ENCODE measurements at places on chromosomes 3 and 15.

- no peak for DNase-seq
These were observed 7.7 kb downstream of the RYK start for GRCh38 chr3:134242649-134243617.

GRCh38 chr3:25297667-25298585, 130.1 kb upstream of the RARB start:
- no peak for DNase-seq

DNA sequence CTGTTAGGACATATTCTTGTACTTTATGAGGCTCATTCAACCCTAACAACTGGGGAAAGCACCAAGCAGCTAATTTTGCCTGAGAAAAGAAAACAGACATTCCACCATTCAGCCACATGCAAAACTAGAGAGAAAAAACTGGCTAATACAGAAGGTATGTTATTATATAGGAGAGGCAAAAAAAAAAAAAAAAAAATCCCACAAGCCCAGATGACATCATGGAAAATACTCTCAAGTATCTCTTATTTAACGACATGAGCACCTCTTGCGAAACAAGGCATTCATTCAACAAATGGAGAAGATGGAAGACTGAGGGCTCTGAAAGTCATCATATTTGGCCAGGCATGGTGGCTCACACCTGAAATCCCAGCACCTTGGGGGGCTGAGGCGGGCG, 61.5 kb downstream of the PRICKLE2 start:
- no peak for DNase-seq

- DNase-seq = no peak
These were observed 1.7 kb upstream of the MAGEF1 start for GRCh38 chr3:184713521-184713920.

DNA sequence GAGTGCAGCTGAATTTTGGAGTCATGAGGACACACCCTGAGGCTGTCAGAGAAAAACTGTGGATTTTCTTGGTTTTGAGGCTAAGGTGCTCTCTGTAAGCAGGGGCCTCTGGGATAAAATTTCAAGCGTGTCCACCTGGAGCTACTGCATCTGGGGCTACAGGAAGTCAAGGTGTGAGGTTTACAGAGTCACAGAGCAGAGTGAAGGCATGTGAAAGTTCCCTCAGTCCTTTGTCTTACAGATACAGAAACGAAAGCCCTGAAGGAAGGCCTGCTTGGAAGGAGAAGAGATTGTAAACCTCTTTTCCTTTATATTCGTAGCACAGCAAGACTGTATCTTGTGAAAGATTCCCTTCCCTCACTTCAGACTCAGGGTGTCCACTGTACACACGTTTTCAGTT, 138.6 kb downstream of the OPA1 start:
- DNase-seq = no peak

DNA sequence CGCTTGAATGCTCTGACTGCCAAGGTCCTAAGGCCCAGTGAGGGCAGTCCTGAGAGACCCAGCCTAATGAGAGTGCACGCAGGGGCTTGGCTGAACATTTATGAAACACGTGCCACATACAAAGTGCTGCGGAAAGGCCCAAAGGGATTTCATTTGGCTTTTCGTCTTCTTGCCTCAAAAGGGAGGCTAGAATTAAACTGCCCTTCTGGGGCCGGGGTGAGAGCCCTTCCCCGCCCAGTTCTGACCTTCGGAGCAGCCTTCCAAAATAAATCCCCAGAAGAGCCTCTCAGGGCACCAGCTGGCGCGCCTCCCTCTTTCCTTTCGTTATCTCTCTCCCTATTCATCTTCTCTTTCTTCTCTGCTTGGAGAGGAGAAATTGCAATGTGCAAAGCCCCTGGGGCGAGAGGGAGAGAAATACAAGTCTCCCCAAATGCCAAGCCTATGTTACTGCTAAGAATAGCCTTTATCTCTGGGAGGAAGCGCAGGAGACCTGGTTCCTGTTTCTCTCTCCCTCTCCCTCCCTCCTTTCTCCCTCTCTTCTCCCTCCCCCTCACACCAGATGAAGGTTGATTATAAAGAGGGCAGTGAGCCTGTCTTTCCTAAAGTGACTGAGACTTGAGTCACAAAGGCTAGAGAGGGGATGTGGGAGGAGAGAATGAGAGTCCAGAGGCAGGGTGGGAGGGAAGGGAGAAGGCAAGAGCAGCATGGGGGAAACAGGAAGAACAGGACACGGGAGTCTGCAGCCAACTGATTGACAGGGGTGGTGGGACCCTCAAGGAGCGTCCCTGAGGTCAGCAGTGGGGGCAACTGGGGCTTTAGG, 36.7 kb upstream of the NDUFB4 start:
- DNase-seq = no peak

DNA sequence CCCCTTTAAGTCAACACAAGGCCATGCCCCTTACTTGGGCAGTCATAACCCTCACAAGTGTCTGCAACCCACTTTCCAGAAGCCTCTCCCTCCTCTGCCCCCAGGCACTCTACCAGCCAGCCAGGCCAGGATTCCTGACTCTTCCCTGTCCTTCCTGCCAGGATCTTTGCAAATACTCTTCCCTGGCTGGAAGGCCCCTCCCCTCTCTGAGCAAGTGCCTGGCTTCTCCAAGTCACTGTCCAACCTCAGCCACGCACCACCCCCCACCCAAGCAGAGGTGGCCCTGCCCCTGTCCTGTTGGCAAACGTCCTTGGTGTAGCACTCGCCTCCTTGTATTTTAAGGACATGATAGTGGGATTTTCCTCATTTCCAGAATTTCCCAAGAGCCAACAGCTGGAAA, 54.7 kb upstream of the USP3 start:
- DNase-seq = no peak

DNA sequence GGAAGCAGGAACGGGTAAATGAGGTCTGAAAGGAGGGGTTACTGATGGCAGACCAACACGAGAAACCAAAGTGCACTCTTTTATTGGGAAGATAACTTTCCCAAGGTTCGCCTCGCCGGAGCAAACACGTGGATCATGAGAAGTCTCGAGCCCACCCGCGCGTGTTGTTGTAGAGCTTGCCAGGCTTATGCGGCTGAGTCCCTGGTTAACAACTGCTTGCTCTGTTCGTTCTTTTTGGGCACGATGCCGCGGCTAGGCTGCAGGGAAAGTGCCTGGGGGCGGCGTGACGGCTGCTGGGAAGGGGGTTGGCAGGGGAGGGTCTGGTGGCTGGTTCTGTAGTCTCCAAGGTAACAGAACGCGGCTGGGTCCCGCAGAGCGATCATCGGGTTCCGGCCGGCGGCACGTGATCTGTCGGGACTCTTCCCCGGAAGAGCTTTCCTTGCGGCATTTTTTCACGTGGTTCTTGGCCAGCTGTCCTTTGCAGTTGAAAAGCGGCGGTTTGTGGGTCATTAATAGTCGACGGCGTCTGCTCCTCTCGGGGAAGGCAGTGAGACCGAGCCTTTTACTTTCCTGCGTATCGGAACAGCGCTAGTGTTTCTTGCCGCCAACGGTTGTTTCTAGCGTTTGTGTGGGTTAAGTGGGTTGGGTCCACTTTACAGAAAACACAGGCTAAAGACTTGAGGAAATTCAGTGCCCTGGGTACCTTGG, 1.5 kb downstream of the MGA start:
- DNase-seq = peak; percentile 64

DNA sequence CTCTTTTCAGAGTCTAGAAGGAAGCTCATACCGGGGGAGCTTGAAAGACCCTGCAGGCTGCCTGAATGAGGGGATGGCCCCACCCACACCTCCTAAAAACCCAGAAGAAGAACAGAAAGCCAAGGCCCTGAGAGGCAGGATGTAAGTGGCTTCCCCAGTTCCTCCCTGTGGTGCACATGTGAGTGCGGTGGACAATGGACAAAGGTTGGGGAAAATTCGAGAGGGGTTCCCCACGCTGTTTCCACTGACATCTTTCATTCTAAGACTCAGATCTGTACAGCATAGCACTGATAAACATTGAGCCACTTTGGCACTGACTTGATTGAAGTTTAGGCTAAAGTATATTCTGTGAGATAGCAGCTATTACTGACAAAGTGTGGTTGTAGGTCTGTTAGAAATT, 79.5 kb upstream of the UMPS start:
- DNase-seq = no peak

DNA sequence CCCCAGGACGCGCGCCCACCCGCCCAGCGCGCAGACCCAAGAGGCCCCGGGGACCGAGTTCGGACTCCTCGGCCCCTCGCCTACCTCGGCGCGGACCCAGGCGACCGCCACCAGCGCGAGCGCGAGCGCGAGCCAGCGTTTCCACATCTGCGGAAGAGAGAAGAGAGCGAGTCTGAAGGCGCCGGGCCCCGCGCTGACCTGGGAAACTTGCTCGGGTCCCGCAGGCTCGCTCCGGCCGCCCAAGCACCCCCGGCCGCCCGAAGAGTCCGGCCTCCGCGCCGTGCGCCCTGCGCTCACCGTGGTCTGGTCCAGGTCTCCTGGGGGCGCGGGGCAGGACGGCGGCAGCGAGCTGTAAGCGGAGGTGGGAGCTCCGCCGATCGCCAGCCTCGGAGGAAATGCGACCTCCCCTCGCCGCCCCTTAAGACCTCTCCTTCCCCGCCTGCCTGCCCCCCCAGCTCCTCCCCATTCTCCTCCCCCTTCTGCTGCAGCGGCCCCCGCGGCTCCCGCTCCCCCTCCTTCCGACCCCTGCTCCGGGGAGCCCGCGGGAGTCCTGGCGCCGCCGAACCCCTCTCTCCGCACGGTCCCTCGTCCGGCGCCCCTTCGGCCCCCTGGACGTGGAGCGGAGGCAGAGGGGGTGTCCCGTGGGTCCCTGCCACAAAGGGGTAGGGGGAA, at the start of gene FSTL1:
Gene FSTL1, minus strand, starts transcription at position 393 of the 672 bp plus-strand sequence. Its CDS starts 246 bp downstream, at position 147.
- DNase-seq = no peak

GRCh38 chr3:154135511-154136173, 14.5 kb downstream of the ARHGEF26 start:
- no peak for DNase-seq

DNA sequence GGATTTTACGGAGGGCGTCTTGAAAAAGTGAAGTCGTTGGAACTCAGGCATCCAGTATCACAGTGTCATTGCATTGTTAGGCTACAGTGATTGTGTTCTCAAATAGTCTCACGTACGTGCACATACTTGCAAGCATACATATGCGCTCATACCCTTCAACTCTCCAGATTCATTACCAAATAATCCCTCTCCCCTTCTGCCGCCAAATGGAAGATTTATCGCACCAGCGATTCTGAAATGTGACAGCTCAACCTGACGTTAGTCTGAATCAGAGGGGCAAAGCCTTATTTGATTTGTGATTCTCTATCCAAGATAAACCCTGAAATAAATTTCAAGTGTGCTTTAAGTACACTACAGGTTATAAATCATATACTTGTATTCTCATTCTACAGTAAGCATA, 119.4 kb downstream of the GADL1 start:
- DNase-seq = no peak

- DNase-seq = no peak
These were observed 7.8 kb downstream of the ANAPC13 start for GRCh38 chr3:134477938-134478337.

- no peak for DNase-seq
These were observed 660 bp upstream of the RTF1 start for GRCh38 chr15:41416128-41416741.

DNA sequence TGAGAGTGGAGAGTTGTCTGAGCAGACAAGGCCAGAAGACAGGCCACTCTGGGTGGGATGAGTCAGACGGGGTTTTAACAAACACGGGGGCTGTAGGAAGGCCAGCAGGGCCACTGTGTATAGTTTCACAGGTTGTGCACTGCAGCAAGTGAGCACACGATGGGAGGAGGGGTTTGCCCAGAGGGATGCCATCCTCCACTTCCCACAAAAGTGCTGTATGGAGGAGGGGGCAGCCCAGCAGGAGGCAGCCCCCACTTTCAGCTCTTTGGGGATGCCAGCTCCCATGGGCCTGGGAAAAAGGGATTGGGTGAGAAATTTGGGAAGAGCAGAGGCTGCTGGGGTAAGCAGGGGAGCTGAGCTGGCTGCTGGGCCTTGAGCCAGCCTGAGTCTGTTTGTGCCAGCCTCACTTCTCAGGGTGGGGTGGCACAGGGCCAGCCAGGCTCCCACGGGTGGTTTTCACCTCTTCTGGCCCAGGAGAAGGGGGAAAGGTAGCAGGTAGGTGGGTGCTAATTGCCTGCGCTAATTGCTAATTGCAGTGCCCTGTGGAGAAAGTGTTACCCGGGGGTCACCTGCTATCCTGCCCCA, 6.7 kb downstream of the ZBTB47 start:
- no peak for DNase-seq

DNA sequence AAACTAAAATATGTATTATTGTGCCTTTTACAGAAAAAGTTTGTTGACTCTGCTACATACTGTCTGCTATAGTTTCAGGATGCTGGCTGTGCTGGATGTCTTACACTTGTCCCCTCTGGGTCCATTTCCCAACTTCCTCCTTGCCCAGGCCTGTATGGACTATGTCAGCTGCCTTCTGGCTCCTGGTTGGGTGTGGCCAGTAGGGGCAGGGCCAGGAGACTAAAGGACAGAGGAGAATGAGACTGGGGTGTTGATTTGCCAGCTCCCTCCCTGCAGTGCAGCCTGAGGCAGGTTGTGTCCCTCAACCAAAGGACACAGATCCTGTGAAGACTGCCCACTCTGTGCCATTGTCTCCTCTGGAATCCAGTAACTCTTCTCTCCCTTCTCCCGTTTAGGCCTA, 90.6 kb upstream of the UBE2E2 start:
- DNase-seq = no peak

DNA sequence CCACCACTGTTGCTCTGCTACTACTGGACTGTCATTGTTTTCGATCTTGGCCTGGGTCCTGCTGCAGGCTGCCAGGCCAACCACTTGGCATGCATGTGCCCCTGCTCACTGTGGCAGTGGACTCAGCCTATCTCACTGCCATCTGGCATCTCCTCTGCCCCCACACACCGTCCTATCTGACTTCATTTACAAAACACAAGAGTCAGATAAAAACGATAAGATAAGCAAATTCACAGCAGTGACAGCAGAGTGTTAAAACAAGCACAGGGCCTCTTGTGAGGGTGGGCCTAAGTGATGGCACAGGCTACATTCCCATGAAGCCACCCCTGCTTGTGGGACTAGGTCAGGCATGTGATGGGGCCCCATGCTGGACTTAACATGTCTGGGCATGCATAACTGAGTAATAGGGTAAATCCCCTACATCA, 68.1 kb downstream of the CRYGS start:
- DNase-seq = no peak

- DNase-seq = no peak
These were observed 5.3 kb downstream of the KNG1 start for GRCh38 chr3:186722457-186722856.

DNA sequence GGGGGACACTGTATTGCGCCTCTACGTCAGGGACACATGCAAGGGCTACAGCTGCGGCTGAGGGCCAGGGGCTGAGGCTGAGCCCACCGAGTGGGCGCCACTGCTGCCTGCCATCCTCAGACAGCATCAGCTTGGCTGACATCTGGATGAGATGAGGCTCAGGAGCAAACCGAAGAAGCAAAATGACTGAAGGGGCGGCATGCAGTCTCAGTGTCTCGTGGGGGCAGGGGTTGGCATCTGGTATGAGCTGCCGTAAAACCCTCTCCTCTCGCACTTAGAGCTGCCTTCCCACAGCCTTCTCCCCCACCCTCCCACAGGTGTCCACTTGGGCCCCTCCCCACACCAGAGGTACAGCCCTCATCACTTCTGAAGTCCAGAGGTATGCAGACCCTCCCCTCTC, 24.2 kb upstream of the CMTM7 start:
- DNase-seq = no peak

- no peak for DNase-seq
These were observed 37.3 kb downstream of the ADIPOQ start for GRCh38 chr3:186879781-186880180.

GRCh38 chr3:134860141-134860540, 65.1 kb downstream of the EPHB1 start:
- no peak for DNase-seq

GRCh38 chr3:156518726-156519125, 36.2 kb downstream of the SSR3 start:
- DNase-seq = no peak

Measured in activated CD8-positive, alpha-beta memory T cell treated with anti-CD3 and anti-CD28 coated beads, Interleukin-2, amount 50 U/mL, for 4 hours (primary cell).